Motor neuron (in vitro differentiated cells): ENCODE measurements at places on chromosomes 1 and 21.

DNA sequence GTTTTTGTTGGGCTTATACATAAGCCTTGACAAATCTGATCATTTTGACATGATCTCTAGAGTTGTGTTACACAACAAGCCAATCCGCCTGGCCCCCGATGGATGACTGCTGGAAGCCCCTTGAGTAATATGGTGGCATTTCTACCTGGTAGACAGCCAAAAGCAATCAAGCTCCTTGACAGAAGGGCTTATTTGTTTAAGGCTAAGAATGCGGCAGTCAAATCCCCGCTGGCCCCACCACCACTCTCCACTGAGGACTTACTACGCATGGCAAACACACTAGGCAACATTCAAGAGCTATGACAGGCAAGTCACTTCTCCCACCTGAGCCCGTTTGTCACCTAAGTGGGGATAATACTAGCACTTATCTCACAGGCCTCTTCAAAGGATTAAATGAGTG is 33.4 kb upstream of the C1orf198 start:
- ATAC-seq: no peak

DNA sequence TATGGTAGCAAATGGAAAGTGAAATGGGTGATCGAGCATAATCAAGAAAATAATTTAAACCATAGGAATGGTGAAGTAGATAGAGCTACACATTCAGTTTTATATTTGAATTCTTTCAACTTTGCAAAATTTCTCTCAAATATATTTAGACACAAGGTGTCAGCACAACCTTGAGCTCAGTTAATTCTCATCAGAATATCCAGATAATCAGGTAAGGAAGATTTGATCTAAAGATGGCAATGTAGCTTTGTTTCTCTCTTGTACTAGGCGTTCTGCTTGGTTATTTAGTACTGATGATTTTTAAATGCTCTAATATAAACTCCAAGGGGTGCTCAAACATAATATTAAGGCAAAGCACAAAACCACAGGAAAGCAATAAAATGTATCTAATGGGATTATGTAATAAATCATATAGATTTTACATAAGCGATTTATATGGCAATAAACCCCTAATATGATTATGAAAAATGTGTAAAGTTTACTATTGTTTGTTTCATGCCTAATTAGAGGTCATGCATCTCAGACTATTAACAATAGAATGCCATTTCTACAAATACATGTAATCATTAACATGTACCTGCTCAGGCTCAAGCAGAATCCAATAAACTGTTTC is 32.4 kb upstream of the SERTAD4 start:
- ATAC-seq: no peak

DNA sequence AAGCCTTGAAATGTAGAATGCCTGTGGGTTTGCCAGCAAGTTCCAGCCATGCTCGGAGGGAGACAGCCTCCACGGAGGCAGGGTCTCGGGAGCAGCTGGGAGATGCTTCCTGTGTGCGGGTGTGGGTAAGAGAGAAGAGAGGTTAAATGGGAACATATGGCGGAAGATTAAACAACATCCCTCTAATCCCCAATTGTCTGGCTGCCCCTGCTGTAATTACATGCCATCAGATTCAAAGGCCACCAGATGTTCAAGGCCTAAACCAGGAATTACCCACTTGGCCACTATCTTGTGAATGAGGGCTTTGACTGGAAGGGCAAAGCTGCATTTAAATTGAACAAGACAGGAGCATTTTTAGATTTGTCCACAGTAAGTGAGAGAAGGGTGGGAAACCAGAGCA is 81.4 kb upstream of the BACE2 start:
- ATAC-seq: no peak

- no peak for ATAC-seq
Measured at GRCh38 chr1:12434174-12434573, 183.8 kb downstream of the DHRS3 start.

DNA sequence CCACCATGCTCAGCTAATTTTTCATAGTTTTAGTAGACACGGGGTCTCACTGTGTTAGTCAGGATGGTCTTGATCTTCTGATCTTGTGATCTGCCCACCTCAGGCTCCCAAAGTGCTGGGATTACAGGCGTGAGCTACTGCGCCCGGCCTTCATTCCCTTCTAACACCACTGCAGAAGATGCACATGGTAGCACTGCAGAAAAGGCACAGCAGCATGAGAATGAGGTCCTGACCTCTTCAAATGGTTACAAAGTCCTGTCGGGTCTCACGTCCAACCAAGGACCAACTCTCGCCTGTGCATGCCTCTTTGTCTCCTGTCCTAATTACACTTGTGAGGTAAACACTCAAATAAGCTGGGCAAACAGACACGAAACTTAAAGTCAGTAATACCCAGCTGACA is 83.0 kb upstream of the GCLM start:
- no peak for ATAC-seq
